ENCODE measurements at places on chromosomes 4 and X.

DNA sequence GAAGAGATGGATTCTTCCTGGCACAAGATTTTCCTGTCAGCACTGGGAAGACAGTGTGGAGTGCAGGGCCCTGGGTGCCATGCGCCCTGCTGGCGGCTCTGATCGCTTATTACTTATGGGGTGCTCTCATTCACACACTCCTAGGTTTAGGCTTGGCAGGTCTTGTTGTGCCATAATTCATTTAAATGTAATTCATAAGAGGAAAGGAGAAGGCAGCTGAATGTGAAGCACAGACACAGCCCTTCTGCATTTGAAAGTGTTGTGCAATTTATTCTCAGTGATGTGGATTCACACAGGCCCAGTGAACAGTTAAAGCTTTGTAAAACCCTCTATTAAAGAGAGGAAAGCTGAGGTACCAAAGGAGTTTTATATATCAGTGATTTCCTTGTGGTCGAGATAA lies 249.7 kb downstream of the C4orf33 start:
- DNase-seq = no peak

- no peak for DNase-seq
Observed at GRCh38 chr4:149884046-149884445, 68.4 kb upstream of the IQCM start.

- no peak for DNase-seq
Observed at GRCh38 chr4:150078041-150078578, at the start of gene DCLK2. TSS of gene DCLK2 (plus strand) at chr4:150078445. CDS start at chr4:150079028, 583 bp downstream.

DNA sequence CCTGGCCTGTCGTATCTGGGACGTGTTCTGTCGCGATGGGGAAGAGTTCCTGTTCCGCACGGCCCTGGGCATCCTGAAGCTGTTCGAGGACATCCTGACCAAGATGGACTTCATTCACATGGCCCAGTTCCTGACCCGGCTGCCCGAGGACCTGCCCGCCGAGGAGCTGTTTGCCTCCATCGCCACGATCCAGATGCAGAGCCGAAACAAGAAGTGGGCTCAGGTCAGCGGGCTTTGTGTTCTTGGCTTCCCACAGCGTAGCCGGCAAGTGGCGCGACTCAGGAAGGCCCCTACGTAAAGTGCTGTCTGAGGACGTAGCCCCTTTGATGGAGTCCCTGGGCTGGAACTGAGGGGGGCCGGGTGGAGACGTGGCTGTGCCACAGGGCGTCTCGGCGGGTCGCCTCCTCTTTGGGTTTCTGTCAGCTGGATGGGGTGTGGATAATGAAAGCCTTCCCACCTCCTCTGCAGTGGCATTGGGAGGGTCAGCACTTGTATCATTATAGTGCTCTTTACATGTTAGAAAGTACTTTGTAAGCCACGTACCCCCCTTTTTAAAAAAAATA lies 18.1 kb upstream of the TADA2B start:
- no peak for DNase-seq

- DNase-seq = no peak
Observed at GRCh38 chr4:1274871-1275270, 14.8 kb upstream of the MAEA start.

DNA sequence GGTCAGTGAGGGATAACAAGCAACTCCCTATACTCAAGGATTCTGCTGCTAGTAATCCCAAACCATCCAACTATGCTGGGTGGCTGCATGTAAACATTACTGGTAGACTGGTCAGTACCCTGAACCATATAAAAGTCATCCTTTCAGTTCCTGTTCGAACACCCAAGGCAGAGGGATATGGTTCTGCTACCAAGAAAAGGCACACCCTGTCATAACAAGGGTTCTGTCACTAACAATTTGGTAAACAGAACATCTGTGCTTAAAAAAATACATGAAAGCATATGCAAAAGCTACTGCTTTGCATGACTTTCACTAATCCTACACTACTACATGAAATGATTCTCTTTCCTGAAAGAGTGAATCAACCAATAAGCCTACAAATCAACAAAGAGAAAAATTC lies 76.8 kb upstream of the MCF2 start:
- no peak for DNase-seq

DNA sequence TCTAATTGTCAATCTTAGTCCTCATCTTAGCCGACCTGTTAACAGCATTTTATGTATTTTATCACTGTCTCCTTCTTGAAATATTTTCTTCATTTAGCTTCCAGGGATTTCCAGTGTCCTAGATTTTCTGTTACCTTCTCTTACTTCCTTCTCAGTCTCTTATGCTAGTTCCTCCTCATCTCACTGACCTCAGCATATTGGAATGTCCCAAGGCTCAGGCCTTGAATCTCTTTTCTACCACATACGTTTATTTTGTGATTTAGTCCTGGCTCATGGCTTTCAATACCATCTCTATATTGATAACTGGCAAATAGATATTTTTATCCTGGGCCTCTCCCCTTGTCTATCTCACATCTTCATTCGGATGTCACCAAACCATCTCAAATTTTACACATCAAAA lies 61.1 kb downstream of the IQCM start:
- no peak for DNase-seq

DNA sequence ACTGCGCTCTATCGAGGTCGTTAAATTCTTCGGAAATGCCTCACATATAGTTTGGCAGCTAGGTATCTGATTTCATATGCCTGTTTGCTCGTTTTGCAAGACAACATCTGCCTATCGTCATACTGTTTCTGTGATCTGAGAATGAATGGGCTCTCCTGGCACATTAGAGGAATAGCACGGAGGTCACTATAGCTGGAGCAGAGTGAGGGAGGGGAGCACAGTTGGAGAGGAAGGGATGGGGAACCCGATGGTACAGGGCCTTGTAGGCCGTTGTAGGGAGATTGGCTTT lies 552 bp downstream of the IKBKG start:
- DNase-seq = no peak

GRCh38 chr4:177214935-177215334 lies 94.7 kb upstream of the NEIL3 start:
- DNase-seq = no peak

GRCh38 chr4:121829511-121829910 lies 5.8 kb upstream of the CCNA2 start:
- DNase-seq = no peak
